Muscle of arm (tissue), 14 donors: ENCODE measurements at places on chromosomes 7 and 10.

DNA sequence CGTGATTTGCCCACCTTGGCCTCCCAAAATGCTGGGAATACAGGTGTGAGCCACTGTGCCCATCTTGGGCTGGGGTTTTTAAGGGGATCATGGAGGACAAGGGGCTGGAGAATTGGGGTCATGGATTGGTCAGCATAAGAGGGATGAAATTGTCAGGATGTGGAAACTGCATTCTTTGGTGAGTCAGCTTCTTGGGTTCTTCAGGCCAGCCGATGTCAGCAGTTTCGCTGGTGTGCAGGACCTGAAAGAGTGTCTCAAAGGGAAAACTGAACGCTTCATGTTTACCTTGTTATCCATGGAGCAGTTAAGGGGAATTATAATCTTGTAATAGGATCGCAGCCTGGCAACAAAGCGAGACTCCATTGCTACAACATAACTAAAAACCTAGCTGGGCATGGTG is 13.0 kb downstream of the GALNT17 start:
- no peak for DNase-seq

DNA sequence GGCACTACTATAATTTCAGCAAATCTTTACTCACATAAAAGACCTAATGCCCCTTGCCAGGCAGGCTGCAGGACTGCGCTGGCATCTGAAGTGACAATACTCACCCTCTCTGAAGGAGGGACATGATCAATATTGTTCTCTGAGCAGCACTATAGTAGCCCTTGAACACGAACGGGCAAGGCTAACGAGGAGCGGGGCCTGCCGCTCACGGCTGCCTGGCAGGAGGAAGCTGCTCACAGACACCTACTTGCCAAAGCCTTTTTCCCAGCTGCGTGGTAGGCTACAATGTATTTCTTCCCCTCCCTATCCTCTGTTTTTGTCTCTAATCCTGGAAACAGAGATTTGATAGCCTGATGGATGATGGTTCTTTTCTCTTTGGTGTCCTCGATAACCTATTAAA is 19.9 kb downstream of the PUS7 start:
- no peak for DNase-seq

DNA sequence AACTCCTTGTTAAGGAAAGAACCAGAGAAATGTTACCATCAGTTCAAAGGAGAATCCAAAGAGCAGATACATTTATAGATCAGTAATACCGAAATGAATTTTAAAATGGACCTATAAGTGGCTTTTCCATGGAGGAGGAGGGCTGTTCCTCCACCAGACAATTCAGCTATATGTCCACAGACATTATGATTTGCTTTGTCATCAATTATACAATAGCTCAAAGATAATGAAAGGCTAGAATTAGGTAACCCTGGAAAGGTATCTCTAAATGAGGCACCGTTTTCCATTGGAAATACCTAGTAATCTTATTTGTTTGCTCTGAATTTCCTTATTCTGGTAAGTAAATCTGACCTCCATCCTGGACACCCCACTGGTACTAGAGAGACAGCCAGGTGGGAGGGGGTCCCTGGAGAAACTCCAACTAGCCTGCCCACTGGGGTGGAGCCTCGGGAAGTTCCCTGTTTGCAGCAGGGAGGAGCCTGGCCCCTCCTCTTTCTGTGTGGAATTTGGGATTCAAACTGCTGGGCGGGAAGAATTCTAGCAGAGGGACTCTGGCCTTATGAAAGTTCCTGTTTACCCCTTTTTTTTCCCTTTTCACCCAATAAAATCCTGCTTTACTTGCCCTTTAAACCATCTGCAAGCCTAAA is 218.0 kb downstream of the PHF14 start:
- DNase-seq, result no peak

GRCh38 chr7:92276460-92276864 is 30.7 kb downstream of the ANKIB1 start:
- DNase-seq, result no peak

GRCh38 chr10:84540022-84540616 is 211.7 kb downstream of the CCSER2 start:
- DNase-seq, result no peak

DNA sequence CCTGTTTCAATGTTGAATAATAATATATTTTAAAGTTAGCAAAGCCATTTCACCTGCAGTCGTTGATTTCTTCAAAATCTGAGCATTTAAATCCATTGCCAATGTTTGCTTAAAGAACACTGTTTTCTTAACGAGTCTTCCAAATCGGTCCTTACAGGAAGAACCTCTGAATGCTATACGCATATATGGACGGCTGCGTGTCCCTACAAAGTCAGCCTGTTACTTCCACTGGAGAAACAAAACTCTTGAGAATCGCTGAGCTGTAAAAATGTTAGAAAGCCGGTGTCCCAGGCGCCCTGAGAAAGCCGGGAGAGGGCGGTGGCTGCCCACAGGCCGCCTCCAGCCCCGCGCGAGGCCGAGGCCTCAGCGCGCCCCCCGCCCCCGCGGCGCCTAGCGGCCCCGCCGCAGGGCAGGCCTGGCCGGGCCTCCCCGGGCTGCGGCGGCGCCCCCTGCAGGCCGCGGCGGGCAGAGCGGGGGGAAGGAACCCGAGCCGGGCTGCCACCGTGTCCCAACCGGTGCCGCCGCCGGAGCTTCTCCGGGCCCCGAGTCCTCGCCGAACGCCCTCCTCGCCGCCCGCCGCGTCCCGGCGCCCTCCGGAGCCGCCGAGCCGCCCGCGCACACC is at the start of gene FHIP2A:
Gene FHIP2A (plus strand): TSS at position 488 of the 622 bp plus-strand sequence. CDS start 299 bp downstream, outside the sequence.
- DNase-seq, result peak; percentile 61

DNA sequence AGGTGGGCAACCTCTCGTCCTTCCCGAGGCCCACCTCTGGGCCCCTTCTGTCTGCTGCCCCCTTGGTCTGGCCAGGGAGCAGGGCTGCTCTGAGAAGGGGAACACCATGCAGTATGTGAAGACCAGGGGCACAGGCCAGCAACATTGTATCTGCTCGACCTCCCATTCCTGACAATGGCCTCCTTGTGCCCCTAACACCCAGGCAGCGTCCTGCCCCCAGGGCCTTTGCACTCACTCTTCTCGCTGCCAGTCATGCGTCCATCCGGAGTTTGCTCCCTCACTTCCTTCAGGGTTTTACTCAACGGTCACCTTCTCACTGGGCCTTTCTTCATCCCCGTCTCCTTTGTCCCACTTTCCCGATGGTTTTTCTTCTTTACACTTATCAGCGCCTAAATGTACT is 232.9 kb upstream of the GRB10 start:
- DNase-seq, result no peak

DNA sequence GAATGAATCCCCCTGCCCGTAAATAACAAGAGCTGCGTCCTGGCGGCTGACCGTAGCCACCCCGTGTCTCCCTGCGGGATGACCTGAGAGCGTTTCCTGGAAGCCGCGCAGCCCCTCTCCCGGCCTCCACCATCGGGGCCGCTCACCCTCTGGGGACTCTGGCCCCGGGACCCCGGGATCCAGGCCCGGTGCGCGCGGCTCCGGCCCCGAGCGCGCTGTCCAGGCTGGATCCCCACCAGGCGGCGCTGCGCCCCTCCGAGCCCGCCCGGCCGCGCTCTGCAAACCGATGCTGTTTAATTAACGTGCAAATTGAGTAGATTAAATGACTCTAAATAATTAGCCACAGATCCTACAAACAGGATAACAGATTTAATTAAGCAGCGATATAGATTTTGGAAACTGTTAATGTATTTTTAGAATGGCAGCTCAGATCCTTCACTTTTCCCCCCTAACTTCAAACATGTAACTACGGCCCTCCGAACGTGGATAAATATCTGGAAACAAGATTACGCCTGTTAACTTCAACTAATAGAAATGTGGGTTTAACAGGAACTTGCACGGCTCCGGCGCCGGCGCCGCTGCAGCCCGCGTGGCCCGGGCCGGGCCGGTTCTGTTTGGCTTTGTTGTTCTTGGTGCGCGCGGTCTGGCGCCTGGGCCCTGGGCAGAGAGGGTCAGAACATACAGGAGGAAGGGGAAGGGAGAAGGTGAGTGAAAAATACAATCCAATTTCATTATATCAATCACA is 7.1 kb upstream of the UNCX start:
- no peak for DNase-seq

DNA sequence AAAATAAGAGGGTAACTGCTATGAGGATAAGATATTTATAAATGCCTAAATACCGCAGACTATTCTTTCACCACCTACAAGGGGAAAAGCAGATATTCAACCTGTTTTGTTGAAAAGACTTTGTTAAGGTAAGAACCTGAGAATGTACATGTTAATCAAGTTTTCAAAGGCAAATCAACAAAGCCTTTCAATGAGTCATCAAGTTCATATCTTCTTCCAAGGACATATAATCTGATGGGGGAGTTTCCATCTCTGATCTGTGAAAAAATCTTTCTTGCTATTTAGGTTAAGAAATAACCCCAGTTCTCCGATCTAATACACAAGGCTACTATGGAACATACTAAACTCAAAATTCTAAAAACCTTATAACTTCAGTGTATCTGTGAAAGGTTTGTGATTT is 40.0 kb upstream of the ANLN start:
- no peak for DNase-seq

DNA sequence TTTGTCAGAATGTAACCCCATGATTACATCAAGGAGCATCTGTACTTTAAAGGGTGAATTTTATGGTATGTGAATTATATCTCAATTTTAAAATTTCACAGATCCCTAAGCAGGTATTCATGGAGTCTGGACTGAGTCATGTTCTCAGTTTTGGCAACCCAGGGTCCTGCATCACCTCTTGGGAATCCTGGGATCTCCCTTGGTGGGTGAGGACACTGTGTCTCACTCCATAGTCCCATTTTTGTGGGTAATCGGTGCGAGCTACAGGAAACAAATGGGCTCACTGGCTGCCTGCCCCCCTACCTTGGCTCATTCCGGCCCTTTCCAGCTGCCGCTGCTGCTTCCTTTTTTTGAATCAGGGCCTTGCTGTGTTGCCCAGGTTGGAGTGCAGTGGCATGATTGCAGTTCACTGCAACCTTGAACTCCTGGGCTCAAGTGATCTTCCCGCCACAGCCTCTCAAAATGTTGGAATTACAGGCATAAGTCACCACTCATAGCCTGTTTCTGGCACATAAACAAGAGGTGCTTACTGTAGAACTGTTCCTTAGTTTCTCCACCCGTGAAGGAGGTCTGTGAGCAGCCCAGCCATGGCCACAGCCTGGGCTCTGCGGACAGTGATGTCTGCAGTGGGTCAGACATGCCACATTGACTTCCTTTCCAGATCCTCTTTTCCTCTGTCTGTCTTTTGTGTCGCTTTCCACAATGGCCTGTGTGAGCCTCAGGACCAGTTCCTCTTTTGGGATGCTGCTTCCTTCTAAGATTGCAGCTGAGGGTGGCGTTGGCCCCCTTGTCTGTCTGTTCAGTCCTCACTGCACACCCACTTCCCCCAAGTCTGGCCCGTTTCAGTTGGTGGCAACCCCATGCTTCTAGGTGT is 14.5 kb downstream of the PALD1 start:
- DNase-seq, result no peak

- no peak for DNase-seq
Observed at GRCh38 chr10:61068471-61068870, 124.5 kb upstream of the RHOBTB1 start.
